ENCODE measurements at places on chromosomes 6 and 20. TPM values are rescaled to one million over a fixed set of nuclear protein-coding genes. Genes with fewer than 3 reads are reported as not detected.

GRCh38 chr6:135994857-135995544, 143.5 kb downstream of the PDE7B start:
- no peak for DNase-seq

Gene CHRNA4
- total RNA-seq: not detected

DNA sequence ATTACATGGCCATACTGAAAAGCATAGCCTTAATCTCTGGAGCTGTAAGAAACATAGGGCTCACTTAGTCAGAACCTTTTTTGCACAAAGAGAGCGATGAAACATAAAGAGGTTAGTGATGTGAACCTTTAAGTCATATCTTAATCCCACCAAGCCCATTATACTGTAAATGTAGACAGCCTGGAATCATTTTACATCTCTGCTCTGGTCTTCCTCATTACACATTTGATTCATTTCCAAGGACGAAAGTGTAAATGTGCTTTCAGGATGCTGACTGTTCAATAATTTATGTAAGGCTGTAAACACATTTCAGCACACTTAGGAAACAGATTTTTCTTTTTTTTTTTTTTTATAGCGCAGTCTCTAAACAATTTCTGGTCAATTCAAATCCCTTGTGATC, 131.3 kb upstream of the B3GAT2 start:
- no peak for DNase-seq

DNA sequence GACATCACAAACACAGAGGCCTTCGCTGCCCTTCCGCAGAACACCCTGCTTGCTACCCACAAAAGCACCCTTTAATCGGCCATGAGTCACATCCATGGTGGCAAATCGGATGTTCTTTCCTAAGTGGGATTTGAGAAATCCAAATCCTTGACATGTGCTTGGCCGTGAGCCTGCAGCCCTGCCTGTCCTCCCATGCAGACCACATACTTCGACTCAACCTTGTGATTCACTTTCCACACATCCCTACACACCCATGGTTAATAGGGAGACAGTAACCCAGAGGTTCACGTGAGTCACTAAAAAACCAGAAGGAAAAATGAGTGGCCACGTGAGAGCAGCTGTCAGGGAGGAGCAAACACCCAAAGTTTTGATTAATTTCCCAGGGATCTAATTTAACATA, 19.4 kb downstream of the RAMACL start:
- no peak for DNase-seq

DNA sequence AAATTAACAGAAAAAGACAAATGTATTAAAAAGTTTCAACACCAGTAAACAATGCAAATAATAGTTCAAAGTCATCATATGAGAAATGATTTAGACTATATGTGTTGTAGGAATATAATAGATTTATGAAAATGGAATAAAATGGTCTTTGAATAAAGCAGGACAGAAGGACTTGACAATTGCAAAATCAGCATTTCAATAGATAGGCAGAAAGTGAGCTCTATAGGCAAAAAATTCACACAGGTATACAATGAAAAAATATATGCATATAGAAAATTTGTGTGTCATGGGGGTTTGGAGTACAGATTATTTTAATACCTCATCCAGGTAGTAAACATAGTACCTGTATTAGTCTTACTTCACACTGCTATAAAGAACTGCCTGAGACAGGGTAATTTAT, 571.1 kb upstream of the EYS start:
- DNase-seq: no peak

DNA sequence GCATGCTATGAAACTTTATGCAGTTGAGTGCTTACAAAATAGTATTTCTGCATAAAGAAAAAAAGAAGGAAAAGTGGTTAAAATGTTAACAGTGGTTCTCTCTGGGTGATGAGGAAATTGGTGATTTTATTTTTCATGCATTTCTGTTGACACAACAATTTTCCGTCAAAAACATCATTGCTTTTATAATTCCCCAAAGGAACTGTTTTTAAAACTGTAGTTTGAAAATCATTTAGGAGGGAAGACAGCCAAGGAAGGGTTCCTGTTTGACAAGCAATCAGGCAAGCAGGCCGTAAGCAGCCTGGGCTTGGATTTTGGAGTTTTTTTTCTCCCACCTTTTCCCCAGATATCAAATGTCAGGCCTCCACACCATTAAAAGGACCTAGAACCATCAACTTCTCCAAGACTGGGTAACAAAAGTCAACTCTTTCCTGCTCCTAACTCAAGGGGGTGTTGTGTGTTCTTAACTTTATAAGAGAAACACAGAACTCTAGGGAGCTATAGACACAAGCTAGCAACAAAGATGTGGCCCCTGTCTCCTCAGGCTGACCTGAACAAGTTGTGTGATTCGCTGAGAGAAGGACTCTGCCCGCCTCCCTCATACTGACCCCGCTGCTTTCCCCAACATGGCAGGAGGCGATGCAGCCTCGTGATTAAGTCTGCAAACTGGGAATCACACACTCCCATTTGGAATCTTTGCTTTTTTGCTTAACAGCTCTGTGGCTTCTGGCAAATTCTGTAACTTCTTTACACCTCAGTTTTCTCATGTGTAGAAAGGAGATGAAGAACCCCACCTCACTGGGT, 146.6 kb downstream of the BCAS1 start:
- no peak for DNase-seq

DNA sequence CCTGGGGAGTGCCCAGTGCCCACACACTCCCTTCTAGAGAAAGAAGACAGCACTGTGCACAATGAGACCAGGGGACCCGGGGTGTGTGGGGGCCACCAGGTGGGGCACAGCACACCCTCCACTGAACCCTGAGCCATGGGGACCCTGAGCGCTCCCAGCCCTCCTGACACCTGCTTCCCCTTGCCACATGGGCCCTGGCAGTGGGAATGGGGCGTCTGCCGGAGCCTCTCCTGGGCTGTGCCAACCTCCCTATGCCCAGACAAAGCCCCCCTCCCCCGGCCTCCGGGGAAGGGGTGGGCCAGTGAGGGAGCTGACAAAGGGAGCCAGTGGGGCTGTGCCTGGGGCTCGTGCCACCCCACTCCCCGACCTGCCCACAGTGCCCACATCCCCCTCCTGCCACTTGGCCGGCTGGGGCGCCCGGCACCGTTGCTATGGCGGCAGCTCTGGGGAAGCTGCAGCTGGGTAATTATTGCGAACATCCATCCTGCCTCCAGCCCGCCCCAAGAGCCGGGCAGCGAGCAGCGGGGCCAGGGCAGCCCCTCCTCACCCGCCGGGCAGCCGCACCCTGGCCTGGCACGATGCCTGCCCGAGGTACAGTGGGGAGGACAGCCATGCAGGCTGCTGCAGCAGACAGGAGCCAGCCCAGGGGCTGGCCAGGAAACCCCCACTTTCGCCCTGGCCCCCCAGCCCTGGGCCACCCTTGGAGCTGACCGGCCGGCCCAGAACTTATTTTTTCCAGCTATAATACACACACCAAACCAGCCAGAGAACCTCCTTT, 41.9 kb upstream of the NOL4L start:
- no peak for DNase-seq

DNA sequence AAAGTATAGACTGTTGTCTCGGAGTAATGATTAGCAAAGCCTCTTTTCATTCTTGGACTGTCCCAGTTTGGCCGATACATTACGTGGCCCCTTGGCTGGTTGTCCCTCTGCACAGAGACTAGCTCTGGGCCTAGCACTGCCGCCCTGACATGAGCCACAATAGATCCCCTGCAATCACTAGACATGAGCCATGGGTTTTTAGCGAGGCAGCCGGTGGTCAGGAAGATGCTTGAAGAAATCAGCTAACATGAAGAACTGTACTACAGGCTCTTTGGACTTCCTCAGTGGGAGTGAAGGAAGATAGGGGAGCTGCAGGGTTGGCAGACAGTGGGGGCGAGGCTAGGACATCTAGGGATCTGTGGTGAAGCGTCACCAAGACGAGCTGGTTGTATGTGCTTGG, 11.0 kb downstream of the DUSP22 start:
- no peak for DNase-seq

Gene ZBP1
- total RNA-seq: 0.49 TPM

DNA sequence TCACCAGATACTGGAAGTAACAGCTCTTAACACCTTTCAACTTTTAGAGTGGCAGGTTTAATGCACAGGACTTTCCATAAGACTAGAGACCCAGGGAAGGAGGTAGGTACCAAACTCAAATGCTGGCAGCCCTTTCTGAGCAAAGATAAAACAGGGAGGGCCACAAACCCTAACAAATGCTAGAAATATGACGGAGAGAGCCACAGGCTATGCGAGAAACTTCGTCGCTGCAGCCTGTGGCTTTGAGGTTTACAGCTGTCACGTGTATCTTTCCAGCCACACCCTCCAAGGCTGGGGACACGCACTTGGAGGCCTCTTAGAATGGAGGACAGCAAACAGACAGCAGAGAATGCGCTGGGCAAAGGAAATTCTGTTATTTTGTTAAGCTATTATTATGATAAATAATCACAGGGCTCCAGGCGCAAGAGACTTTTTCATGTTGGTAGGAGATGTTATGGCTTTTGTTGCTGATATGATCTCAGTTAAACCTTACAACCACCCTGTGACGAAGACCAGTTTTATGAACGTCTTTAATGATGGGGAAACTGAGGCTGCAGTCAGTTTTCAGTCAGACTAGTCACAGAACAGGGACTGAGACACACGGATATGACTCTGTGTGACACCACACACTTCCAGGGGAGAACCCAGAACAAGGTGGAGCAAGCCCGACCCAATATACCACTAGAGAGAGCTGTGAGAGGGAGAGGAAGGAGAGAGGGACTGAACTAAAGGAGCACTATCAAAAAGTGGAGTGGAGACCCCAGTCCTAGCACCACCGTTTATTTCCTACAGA, 2.0 kb downstream of the TRAM2 start:
- peak; percentile 73 for DNase-seq

DNA sequence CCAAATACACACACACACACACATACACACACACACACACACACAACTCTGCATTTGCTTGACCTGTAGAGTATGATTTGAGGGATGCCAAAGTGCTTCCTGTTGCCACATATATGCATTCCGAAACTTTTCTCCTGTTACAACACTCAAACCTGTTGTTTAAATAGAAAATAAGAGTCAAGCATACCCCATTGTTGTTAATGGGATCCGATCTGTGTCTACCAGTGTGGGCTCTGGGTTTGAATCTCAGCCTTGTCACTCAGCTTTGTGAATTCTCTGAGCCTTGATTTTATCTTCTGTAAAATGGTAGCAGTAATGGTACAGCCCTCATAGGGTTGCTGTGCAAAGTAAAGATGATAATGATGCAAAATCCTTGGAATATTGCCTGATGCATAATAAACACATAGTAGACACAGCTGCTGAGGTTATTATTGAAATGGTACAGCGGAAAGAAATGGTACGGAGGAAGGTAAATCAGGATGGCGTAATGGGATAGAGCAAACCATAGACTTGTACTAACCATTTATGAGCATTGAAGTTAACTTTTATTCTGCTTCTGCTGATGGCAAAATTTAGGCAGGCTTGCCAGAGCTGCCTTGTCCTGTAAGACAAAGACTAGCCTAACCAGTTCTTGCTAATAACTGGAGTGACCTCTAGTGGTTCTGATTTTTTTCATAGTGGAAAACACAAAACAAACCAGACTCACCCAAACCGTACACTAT, 113.5 kb upstream of the PHACTR1 start:
- DNase-seq: no peak

Gene TSPYL1
- 79.6 TPM for total RNA-seq

GRCh38 chr6:39849228-39849627, 57.1 kb downstream of the DAAM2 start:
- DNase-seq: no peak

DNA sequence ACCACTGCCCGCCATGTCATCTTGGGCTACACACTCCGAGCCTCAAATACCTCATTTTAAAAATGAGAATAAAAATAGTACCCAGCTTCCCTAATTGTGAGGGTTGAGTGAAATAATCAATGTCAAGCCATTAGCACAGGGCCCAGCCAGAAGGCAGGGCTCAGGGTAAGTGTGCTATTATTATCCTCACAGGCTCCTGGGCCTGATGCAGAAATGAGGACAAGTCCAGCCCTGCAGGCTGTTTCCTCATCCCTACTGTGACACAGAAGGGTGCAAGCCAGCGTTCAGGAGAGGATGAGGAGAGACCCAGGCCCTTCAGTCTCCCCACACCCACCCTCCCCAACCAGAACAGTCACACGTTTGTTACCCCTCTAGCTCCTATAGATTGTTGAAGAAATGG, 4.0 kb downstream of the DLK2 start:
- DNase-seq: no peak

DNA sequence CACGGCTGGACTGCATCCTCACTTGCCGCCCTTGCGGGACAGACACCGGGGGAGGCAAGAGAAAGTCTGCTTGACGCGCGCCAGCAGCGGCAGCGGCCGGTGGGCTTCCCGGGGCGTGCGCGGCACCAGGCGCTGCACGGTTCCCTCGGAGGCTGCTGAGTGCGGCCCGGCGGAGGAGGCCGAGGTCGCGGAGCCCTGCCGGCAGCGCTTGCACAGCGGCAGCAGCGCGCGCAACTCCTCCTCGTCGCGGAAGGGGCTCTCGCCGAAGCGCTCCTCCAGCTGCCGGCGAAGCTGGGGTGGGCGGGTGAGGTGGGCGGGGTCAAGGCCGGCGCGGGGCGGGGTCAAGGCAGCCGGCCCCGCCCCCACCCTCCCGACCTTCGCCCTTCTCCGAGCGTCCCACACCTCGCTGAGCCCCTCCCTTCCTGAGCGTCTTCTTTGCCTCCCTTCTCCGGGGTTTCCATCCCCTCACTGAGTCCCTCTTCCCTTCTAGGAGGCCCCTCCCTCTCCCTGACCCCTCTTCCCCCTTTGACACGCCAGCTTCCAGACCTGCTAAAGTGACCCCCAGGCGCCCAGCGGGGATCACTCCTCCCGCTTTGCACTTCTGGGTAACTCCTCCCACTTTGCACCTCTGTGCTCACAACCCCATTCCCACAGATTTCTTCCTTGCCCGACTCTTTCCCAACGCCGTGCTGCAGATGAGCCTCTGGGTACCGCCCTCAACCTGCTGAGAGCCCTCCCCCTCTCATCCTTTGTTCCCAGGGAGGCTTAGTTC, 8.8 kb downstream of the DUSP15 start:
- no peak for DNase-seq

Data from sigmoid colon (tissue), 7 donors.